Stimulated activated CD8-positive, alpha-beta memory T cell treated with anti-CD3 and anti-CD28 coated beads, Interleukin-15, amount 100 ng/mL, for 24 hours (primary cell): ENCODE measurements at places on chromosomes 5 and 9.

DNA sequence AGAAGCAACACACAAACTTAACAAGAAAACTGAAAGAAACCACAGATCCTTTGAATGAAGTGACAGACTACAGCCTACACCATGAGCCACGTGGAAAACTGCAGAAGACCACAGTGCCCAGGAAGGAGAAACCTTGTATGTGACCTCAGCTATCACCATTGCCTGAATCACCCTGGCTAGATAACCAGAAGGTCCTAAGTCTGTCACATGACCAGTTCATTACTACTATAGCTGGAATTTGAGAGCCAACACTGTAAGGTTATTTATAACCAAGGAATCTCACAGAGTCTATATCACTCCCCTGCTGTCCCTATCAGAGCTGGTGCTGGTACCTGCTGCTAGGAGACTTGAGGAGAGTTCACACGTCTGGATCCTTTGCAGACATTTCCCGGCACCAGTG, 90.3 kb upstream of the FBXL17 start:
- DNase-seq = no peak

- DNase-seq = no peak
Observed at GRCh38 chr5:91825618-91826017, 442.5 kb upstream of the ARRDC3 start.

- DNase-seq = no peak
Observed at GRCh38 chr5:79075646-79076426, 6.3 kb downstream of the BHMT2 start.

- no peak for DNase-seq
Observed at GRCh38 chr9:132141948-132142594, 19.8 kb upstream of the NTNG2 start.

- DNase-seq = no peak
Observed at GRCh38 chr5:151338734-151339133, 8.6 kb downstream of the SLC36A2 start.

DNA sequence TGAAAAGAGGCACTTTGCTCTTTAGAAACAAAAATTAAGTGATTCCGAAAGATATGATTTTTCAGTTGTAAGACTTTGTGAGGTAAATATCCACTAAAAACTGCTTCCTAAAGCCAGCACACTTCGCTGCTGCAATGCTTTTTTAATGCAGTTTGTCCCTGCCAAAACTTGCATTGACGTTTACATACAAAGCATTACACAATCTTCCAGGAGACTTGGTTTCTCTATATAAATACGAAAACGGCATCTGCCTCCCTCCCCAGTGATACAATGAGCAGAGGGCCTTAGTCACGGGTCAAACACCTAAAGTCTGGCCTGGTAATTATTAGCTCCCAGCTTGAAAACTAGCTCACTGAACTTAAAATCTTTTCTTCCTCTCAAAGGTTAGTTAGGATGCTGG, 170.7 kb downstream of the TSSK1B start:
- no peak for DNase-seq

GRCh38 chr5:144503123-144503522, 332.4 kb downstream of the KCTD16 start:
- no peak for DNase-seq

- DNase-seq = no peak
Observed at GRCh38 chr5:98713027-98713426, 60.4 kb upstream of the RGMB start.

- DNase-seq = no peak
Observed at GRCh38 chr9:121689461-121690157, 38.2 kb downstream of the DAB2IP start.

DNA sequence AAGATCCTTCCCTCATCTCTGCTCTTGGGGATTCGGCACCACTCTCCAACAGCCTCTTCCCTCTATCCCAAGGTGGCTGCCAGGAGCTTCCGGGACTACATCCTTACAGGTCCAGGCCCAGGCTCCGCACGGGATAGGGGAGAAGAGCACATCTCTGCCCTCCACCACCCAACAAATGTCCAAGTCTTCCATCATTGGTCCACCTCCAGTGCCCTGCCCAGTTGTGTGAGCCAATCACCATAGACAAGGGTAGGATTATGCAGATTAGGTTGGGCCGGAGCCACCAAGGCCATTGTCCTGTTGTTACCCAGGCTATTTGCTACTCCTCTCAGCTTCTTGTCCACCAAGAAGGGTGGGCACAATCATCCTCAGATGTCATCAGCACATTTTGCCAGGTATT, 9.1 kb downstream of the UNC5A start:
- no peak for DNase-seq

GRCh38 chr5:107668154-107669095, 2.3 kb downstream of the EFNA5 start:
- no peak for DNase-seq

DNA sequence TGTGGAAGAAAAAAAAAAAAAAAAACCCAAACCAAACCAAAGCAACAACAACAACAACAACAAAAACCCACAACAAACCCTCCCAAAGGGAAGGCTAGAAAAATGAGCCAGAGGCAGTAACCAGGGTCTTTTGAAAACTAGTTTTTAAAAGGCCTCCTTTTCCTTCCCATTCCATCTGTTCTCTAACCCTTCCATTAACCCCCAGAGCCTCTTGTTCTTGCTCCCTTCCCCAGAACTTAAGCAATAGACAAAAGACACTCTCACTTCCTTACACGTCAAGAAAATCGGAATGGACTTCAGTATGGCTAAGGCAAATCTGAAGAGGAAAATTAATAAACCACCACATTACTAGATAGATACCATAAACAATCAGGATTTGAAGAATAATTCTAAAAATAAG, 292.8 kb downstream of the ARL15 start:
- DNase-seq = no peak

GRCh38 chr5:169218861-169219260, 82.1 kb downstream of the SLIT3 start:
- no peak for DNase-seq

GRCh38 chr9:138077898-138078540, 200.4 kb downstream of the CACNA1B start:
- no peak for DNase-seq

GRCh38 chr5:172664018-172664417, 23.0 kb downstream of the NEURL1B start:
- DNase-seq = no peak

DNA sequence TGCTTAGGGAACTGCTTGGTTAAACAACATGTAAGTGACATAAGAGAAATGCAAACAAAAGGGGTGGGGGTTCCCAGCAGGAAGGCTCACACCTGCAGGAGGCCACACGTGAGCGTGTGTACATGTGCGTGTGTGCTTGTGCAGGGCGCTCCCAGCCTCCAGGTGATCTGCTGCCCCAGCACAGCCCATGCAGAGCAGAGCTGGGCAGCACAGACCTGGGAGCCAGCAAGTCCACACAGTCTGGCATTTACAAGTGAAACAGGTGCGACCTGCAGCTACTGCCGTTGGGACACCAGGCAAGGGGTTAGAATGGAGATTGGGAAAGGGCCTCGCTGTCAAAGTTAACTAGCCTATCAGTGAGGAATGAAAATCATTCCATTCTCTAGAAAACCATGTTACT, 41.8 kb downstream of the GRAMD2B start:
- no peak for DNase-seq

DNA sequence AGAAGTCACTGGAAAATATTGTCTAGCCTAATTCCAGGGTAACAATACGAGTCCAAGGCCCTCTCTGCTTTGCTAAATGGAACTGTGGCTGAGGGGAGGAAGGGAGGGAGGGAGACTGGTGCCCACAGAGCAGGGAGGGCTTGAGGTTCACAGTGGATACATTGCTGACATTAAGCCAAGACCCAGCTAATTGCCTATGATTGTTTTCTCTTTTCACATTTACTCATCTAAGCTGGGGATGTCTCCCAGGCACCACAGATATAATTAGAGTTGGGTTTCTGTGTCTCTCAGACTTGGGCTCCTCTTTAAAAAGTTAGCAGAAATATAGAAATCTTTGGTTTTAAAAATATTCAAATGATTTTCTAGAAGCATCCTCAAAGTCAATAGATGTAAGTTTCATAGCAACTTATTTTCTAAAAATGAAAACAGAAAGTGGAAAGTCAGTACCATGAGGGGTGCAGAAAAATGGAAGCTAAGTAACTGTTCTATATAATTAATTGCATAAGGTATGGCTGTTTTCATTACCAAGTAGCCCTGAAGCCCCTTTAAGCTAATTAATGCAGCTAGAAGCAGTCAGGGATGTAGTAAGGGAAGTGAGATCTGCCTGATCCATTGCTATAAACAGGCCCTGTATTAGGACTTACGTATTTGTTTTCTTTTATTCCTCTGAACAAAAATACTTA, 259.8 kb downstream of the NDUFS4 start:
- DNase-seq = no peak

DNA sequence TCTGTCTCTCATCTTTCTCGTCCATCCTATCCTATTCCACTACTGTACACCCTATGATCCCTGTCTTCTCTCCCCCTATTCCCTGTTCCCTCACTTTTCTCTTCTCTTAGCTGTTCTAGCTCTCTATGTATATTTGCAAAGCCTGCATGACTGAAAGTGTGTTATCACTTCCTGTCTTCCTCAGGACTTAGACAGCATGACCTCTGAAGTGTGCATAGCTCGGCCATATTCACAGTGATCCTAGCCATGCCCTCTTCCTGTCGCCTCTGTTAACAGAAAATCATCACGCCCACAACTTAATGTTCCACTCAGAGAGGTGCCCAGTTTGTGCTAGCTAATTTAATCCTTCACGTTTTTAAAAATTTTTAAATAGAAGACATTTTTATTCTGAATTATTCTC, 35.8 kb upstream of the CDH6 start:
- DNase-seq = no peak

DNA sequence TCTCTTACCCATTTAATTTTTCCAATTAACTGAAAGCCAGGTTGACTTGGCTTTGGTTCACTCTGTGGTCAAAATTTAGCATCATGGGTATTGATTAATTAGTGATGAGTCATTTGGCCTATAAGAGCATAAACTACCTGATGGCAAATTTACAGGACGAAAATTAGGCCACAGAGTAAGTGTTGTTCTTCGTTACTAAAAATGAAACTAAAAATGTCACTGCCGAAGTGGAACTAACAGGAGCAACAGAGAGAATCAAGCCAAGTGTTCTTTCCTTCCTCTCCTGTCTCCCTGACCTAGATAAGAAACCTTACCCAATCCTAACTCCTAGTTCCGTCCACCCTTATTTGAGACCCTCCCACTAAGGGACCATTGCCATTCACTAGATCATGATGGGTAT, 176.9 kb downstream of the RAB3C start:
- DNase-seq = no peak

DNA sequence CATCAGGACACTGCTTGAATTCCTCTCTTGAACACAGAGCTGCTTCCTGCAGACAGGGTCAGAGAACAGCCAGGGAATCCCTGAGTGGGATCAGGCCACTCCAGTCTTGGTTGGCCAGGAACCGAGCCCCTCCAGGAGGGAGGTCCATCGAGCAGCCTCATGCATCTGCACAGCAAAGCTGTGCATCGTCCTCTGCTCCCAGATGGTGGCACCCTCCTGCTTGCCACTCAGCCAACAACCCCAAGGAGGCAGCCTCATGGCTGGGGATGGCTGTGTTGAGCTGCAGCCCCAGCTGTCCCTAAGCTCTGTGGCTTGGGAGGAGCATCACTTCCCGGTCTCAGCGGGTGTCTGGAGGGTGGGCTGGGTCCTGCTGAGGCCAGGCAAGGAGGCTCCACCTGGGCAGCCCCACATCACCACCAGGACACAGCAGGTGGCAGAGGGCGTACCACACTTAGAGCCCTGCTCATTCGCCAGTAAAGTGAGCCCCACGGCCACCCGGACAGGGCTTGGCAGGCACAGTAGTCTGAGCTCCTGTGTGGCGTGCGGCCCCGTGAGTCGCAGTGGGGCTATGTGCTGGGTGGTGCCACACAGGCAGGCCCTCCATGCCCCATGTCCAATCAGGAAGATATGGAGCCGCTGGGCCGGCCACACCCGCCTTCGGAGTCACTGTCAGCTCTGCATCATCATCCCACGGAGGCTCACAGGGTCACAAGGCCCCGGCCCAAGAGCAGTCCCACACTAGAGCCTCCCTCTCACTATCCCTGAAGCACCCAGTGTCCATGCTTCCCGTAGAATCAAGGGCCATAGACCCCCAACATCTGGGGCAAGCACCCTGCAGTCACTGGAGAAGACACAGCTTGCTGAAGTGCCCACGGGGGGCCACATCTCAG, 11.9 kb downstream of the LPCAT1 start:
- DNase-seq = no peak

GRCh38 chr9:121285835-121286687, 18.1 kb downstream of the GSN start:
- DNase-seq = no peak

- no peak for DNase-seq
Observed at GRCh38 chr5:135103575-135103853, 69.5 kb upstream of the PITX1 start.

- DNase-seq = no peak
Observed at GRCh38 chr9:130607640-130608420, 28.5 kb downstream of the FUBP3 start.

GRCh38 chr9:85055506-85056202, 386.1 kb downstream of the NTRK2 start:
- DNase-seq = no peak

DNA sequence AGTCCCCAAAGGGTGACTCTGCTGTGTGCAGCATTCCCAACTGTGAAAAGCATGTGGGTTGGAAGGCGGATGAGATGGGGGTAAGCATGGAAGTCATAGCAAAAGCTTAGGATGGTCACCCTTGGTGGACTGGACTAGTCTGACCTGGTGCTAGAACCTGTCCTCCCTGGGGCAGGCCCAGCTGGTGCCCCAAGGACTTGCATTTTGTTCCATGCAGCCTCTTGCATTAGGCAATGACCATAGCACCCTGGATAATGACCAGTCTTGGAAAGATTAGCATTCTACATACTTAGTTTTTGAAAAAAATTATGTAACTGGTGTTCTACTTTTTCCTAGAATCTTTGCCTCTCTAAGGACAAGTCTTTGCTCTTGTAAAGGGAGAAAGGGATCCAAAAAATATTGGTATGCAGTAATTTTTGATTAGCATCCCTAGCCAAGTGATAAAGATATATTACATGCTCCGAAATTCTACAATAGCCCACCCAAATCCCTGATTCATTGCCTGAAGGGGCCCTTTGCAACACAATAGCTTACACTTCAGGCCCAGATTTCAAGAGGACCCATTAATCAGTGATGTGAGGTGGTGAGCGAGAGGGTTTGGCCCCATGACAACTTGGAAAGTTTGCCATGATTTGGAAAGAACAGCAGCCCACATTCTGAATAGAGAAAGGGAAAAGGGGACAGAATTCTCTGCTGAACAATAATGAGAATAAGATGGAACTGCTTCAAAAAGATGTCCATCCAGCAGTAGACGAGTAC, 93.3 kb upstream of the CD180 start:
- no peak for DNase-seq

GRCh38 chr9:85302938-85303756, 438.6 kb downstream of the AGTPBP1 start:
- DNase-seq = no peak
